ENCODE measurements at places on chromosomes 6 and 20.
A peak's percentile ranks its signal among the peaks of the same experiment; 100 is the strongest.

DNA sequence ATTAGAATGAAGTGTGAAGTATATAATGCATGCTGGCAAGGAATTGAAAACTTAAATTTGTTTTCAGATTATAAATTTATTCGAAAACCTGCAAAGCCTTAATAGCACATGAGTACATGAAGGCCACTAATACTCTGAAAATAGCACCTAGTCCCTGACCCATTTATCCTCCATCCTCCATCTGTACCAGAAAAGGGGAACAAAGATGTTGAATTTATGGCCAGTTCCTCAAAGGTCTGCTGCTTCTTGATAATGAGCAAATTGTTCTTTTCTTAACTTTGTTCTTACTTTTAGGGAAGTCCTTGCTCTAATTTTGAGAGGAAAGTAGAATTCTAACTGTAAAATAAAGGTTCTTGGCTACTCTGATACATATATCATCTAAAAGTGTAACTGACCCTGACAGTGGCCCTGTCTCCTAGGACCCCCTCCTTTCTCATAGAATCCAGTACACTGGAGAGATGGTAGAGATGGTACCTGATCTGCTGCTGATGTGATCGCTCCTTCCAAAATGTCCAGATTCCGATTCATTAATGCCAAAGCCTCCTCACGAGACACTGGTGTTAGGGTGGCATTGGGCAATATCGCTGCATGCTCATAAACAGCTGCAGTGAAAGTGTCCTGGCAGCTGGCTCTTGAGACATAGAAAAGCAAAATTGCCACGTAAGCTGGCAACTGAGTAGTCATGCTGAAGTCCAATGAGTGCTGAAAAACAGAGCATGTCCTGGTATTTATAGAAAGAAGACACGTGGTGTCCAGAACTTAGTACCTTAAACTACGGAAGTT, at the start of gene VNN1:
Gene VNN1, minus strand, starts transcription at position 704 of the 783 bp plus-strand sequence. Its CDS starts 20 bp downstream, at position 684.
- peak; percentile 68 for DNase-seq

GRCh38 chr6:117906507-117906957, 532 bp upstream of the SLC35F1 start:
- DNase-seq, result no peak

DNA sequence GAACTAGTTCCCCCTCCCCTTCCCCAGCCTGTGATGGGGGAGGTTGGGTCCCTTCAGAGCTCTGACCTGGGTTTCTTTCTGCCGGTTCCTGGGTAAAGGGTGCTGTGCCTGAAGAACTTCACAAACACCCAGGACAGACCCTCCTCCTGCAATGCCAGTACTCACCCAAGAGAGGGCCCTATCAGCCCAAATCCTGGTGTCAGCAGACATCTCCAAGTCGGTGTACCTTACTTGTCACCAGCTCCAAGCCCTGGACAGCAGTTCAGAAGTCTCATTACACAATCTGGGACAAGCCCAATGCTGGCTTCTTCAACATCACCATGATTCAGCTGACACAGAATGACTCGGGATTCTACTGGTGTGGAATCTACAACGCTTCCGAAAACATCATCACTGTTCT, 467 bp downstream of the TREML4 start:
- peak; percentile 75 for DNase-seq

DNA sequence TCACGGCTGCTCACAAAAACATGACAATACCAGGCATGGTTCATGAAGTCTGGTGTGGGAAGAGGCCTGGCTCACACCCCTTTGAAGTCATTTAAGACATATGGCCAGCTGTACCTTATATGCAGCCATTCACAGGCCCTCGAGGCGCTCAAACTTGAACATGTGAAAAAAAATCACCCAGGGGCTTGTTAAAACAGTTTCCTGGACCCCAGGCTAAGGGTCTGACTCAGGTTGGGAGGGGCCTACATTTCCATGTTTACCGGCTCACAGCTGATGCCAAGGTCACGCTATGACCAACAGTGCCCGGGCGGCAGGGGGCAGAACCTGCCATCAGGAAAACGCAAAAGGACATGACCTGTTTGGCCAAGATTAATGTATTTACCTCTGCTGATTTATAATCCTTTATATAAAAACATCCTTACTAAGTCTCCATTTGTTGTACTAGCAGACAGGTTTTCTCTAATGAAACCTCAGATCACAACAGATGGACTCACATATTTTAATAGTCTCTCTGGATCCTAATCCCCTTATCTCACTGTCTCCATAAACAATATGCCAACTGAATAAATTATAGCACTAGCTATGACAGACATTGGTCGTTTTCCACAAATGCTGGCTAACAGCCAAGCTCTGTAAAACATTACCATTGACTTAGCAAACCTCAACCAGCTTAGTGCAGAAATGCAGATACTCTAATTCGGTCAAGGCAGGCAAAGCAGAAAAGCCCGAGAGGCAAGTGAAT, 19.9 kb downstream of the EZR start:
- DNase-seq, result no peak

- no peak for DNase-seq
Measured at GRCh38 chr20:36895036-36895435, 19.1 kb downstream of the TLDC2 start.

DNA sequence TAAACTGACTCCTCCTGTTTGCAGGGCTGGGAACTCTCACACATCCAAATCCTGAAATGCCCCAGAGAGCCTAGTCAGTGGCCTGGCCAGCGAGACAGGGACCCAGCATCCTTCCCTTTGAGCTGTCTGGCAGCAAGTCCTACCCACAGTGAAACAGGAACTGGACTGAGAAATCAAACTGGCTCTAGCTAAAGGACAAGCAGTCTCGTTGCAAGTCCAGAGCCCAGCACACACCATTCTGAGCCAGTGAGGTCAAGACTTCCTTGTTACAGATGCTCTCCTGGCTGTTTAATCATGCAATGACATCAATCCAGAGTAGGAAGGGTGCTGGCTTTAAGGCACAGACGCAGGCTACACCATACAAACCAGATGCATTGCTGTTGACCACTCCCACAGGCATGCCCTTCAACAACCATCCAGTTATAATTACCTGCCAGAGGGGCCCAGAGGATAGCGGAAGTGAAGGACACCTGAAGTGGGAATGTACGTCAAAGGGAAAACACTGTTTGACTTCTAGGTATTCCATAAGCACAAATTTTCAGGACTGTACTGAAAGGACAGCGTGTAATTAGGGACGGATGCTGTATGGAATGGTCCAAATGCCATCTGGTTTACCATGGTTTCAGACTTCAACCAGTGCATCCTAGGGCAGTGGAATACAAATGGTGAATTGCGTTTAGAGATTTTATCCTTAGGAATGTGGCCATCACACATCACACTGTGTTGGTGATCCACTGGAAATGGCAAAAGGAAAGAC, 114.4 kb downstream of the SLC23A2 start:
- no peak for DNase-seq

DNA sequence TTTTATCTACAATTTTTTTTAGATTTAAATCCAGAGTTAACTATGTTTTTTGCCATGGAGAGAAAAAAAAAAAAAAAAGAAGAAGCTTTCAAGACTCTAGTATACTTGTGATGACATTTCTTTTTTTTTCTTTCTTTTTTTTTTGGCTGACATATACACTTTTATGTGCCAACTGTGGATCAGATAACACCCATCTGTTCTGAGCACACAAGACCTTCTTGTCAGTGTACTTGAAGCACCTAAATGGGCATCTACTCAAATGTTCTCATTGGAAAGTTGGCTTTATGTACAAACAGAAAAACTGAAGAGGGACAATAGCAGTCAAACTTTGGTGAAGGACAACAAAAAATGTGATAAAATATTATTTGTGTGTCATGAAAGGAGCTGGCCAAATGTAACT, 904.5 kb downstream of the GRIK2 start:
- DNase-seq, result no peak

DNA sequence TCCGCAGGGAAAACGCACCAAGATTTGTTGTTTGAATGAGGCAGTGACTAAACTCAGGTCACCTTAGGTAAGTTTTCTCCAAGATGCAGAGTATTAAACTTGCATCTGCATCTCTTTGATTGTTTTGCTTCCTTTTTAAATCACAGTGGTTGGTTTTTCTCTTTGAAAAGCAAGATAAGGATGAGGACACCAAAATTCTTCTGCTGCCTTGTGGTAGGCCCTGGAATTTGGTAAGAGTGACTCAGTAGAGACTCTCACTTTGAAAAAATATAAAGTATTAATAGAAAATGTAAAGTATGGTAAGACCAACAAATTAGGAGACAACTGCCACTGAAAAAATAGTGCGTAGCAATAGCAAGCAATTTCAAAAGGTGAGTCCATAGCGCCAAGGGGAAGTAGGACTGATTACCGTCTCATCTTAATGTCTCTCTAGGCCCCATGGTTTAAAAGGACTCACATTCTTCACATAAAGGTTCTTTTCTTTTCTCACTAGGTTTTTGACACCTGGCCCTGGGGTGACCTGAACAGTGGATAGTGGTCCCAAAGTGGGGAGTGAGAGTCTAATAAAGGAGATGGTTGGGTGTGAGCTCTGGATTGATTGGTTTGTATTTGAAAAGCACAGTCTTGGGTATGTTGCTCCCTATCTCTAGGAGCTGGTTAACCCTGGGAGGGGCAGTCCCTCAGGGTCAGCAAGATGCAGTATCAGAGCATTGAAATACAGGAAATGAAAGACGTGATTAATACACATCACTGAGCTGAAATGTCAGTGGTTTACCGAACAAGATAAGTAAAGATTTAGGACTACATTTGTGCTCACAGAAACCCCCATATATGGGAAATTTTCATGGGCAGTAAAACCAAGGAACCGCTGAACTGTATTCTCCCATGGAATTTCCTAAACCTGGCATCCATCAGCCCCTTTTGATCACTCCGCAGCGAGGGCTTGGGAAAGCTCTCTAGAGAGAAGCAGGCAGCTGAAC, 221.2 kb downstream of the SLC24A3 start:
- DNase-seq, result no peak

DNA sequence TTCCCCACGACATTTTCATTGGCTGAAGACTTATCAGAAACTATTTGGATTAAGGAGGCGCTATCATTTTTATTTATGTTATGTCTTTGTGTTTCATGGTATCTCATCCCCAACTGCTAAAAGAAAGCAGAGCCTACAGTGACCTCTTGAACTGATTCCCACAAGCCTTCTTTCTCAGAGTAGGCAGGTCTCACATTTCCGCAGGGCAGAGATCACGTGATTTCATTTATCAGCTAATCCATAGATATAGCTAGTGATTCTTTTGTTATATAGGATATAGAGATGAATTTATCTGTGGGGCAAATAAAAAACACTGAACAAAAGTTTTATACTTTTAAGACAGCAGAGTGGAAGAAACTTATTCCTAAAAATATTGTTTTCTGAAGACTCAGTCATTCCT, 25.0 kb upstream of the POPDC3 start:
- no peak for DNase-seq

DNA sequence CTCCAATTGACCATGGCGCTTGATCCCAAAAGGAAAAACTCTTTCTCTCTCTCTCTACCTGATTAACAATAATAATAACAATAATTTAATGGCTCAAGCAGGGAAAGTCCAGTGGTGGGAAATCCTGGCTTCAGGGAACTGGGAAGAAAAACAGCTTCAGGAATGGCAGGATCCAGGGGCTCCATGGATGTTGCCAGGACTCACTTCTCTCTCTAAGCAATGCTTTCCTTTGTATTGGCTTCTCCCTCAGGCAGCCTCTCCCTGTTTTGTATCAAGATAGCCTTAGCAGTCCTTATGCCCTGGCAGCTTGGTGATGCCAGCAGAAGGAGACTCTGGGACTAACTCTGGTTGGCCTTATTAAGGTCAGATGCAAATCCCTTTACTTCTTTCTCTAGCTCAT, 13.5 kb upstream of the PTGIS start:
- DNase-seq, result no peak

- no peak for DNase-seq
Measured at GRCh38 chr6:144266091-144266649, 19.0 kb upstream of the UTRN start.

GRCh38 chr6:143185288-143185687, 124.6 kb downstream of the AIG1 start:
- DNase-seq, result no peak

GRCh38 chr6:112690497-112691202, 343.5 kb downstream of the RFPL4B start:
- no peak for DNase-seq

GRCh38 chr6:55604021-55604420, 25.0 kb upstream of the HMGCLL1 start:
- no peak for DNase-seq

GRCh38 chr6:110053395-110054240, 75.5 kb downstream of the GPR6 start:
- no peak for DNase-seq

DNA sequence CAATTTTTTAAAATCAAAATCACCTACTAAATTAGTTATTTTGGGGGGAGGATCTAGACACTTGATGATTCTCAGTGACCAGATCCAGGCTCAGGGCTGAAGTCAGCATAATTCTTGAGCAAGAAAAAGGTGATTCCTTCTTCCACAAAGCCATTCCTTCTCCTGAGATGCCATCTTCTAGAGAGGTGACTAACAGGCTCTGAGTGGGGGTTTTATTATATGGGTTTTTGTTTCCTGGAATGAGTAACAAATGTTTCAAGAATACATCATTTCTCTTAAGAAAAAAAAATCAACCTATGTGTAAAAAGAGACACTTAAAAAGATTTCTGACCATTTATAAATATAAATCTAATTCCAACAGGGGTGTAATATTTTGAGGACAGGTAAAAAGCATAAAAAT, 154.3 kb downstream of the NFATC2 start:
- no peak for DNase-seq

DNA sequence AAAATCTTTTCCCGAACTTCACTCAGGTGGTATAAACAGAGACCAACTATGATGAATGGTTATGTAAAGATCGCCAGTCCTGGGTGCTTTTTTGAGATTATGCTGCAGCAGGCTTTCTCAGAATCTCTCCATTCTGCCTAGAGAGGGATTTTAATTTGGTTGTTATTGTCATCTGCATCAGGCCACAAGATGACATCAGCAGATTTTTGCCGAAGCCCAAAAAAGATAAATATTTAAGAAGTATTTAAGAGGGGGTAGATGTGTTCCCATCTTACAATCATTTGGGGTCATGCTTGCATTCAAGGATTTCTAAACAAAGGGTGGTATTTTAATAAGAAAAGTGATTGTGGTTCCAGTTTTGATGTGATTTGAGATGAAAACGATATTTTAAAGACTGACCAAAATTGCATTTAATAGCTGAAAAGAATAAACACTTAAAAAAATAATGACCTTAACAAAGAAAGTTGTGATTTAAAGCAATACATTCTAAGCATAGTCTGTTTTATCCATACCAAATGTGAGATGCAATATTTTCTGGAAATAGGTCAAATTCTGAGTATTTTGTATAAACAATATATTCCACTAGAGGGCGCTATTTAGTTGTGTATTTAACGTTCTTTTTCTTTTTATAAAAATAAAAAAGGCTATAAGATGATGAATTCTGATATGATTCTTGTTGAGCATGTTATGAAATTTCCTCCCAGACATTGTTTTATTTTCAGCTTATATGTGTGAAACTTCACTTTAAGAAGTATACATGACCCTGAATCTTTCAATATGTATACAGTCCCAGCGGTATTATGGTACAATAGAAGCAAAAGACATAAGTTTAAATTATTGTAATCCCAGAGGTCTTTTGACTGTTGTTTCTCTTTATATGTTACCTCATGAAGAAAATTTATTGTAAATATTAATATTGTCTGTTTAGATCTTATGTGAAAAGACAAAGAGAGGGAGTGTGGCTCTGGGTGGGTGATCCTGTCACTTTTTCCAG, 51.0 kb upstream of the ZFP64 start:
- no peak for DNase-seq
